ENCODE measurements at places on chromosomes 5 and 9.

GRCh38 chr5:2732850-2733249, 18.6 kb downstream of the IRX2 start:
- no peak for DNase-seq

- DNase-seq: no peak
Measured at GRCh38 chr5:178417391-178417811, 172.8 kb downstream of the COL23A1 start.

- no peak for DNase-seq
Measured at GRCh38 chr5:38589629-38590028, 33.2 kb upstream of the LIFR start.

DNA sequence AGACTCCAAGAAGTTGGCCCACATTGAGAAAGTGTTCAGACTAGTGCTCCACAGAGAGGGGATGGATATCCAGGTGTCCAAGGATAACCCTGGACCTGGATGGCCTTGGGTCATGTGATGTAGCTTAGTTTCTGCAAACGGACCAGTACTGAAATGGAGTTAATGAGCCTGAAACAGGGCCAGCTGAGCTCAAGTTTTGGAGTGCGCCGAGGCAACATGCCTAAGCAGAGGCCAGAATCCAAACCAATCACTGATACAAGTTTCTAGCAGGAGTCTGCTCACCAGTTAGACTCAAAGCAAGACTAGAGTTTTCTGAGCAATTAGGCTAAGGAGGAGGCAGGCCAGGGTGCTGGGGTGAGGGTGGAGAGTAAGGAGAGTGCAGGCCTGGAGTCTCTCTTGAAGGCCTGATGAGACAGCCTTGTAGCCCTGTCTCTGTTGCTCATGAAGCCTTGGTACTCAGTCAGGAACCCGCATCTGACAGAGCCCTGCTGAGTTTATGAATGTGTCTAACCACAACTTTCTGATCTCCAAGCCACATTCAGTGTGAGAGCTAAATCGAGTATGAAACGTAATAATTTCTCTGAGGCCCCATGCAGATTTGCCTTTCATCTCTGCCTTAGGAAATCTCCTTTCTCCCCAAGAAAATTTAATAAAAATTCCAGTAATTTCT, 68.9 kb upstream of the EQTN start:
- DNase-seq: no peak

DNA sequence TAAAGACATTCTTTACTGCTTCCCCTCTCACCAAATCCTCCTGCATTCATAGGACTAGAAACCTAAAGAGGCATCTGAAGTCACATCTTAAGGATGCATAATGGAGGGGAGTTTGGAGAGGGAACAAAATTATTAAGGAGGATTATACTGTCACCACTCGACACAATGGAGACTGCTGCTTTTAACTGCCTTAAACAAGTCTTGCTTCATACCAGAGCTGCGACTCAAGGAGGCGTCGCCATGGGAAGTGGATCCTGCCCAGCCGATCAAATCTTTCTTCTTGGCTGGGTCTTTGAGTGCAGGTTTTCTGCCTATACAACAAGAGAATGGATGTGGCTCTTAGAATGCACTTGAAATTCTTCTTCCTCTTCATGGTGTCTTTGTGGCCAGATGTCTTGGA, 66.7 kb upstream of the FOXE1 start:
- no peak for DNase-seq

GRCh38 chr9:106775960-106776359, 87.0 kb upstream of the ZNF462 start:
- no peak for DNase-seq

- peak; percentile 94 for DNase-seq
Measured at GRCh38 chr9:34651876-34652601, at the start of gene IL11RA. TSS of gene IL11RA (plus strand) at chr9:34652185. CDS start at chr9:34655218, 3,033 bp downstream.

- DNase-seq: no peak
Measured at GRCh38 chr9:113492343-113493202, 29.0 kb downstream of the RGS3 start.

- no peak for DNase-seq
Measured at GRCh38 chr5:131496400-131496713, 138.7 kb downstream of the RAPGEF6 start.

DNA sequence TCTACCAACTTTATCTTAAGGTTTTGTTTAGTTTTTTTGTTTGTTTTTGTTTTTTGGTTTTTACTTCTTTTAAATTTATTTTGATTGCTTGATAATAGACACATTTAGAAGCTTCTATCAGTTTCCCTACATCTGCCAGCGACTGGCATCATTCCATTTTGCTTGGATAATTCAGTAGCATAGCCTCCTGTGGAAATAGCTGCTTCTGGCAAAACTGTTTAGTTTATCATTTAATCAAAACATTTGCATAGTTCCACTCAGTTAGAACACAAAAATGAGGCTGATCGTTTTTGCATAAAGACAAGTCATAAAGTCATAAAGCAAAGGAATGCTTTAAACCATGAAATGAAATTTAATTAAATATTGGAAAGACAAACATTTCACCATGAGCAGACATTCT, 133.7 kb upstream of the NFIL3 start:
- DNase-seq: no peak

GRCh38 chr5:178296066-178296465, 63.5 kb upstream of the PHYKPL start:
- no peak for DNase-seq

- DNase-seq: no peak
Measured at GRCh38 chr5:170475294-170476000, 28.4 kb upstream of the KCNIP1 start.

- DNase-seq: no peak
Measured at GRCh38 chr9:98287384-98287783, 31.9 kb upstream of the TBC1D2 start.

- peak; percentile 48 for DNase-seq
Measured at GRCh38 chr9:131178382-131178781, 53.0 kb downstream of the NUP214 start.

GRCh38 chr5:69431424-69432303, 16.7 kb downstream of the MARVELD2 start:
- DNase-seq: no peak

DNA sequence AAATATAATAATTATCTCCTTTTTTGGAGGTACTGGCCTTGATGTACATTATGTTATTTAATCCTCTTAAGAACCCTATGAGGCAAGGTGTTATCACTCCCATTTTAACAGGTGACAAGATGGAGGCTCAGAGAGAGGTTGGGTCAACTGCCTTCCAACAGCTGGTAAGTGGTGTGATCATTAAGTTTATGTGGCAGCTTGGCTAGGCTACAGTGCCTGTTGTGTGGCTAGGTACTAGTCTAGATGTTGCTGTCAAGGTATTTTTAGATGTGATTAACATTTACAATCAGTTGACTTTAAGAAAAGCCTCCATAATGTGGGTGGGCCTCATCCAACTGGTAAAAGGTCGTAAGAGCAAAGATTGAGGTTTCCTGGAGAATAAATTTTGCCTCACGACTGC, 21.5 kb downstream of the FABP6 start:
- no peak for DNase-seq

DNA sequence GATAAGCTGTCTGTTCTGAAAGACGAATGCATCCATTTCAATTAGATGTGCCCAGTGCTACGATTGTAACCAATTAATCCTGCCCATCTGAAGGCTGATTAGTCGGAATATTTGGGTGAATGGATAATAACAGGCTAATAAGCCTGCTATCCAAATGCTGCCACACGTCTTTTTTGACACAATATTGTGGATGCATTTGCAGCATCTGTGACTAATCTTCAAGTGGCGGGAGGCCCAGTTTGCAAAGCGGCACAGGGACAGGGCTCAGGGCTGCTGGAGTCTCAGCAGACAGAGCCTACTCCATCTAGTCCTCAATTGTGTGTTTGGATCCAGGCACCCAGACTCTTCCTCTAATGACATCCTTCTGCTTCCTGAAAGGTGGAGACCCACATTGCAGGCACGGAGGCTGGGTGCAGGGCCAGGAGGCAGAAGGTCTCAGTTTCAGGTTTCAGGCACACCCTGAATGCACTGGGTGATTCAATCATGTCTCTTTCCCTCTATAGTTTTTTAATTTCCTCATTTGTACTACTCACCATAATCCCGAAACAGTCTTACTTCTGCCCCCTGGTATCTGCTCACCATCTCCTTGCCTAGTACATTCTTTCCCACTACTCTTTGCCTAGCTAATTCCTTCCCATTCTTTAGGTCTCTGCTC, 169.6 kb downstream of the ASTN2 start:
- DNase-seq: no peak

DNA sequence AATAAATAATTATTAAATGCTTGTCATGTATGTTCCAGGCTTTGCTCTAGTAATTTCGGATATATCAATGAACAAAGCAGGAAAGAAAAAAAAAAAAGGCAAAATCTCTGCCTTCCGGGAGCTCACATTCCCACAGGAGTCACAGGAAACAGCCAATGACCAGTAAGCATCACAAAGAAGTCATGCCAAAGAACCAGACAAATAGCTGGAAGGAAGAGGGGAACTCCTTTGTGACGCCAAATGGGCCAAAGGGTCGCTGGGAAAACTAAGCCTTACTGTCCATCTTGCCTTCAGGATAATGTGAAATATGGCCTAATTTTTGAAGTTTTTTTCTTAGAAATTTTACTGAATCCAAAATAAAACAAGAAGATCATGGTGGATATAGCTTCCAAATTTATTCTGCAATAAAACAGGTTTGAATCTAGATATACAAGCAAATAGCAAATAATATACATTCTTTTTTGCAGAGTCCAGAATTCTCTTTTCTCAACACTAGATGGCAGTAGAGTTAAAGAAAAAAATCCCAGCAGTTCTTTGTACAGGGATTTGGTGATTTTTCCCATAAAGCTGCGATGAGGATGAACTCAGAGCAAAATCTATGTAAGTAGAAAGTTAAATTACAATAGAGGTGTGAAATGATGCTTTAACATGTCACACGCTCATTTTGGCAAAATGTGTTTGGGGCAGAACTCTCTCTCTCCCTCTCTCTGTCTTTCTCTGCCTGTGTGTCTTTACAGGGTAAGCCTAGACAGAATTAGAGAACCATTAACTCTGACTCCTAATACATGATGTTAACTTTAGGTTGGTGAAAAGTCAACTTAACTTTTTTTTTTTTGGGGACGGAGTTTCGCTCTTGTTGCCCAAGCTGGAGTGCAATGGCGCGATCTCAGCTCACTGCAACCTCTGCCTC, 60.0 kb upstream of the TUT7 start:
- DNase-seq: peak; percentile 30

DNA sequence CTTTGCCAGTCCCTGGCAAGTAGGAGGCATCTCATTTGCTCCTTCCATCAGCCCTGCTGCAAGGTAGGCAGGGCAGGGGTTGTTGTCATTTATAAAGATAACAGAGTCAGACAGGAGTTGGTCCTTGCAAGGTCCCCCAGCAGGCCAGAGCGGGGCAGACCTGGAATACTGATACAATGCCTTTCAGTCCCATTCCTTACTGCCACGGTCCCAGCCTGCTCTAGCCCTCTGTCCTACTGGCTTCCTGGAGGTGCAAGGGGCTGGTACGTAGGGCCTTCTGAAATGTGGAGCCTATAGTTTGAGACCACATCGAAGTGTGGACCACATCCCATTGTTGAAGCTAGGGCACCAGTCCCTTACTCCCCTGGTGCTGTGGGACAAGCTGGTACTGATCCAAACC, 42.8 kb upstream of the PITX1 start:
- no peak for DNase-seq

DNA sequence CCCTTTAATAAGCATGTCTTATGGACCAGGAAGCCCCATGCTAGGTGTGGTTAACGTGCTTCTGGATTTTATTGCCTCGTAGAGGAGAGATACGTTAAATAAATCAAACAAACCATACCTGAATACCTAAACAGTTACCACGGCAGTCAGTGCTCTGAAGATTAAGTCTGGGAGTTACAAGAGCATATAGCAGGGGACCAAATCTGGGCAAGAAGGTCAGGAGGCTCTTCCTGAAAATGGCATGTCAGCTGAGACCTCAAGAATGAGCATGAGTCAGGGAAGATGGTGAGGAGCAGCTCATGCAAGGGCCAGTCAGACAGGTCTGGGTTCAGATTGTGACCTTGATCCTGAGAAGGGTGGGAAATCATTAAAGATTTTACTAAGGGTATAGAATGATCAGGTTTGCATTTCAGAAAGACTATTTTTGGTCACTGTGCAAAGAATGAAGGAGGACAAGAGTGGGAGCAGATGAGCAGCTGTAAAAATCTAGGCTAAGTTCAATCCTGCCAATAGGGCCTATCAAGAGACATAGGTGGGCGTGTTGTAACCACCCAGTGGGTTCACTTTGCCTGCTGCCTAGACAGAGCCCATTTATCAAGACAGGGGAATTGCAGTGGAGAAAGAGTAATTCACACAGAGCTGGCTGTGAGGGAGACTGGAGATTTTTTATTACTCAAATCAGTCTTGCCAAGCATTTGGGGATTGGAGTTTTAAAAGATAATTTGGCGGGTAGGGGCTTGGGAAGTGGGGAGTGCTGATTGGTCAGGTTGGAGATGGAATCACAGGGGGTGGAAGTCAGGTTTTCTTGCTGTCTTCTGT, 4.8 kb upstream of the ZNF366 start:
- DNase-seq: no peak

GRCh38 chr5:102893942-102894341, 138.8 kb downstream of the PAM start:
- no peak for DNase-seq

GRCh38 chr9:129221233-129221632, 43.2 kb upstream of the IER5L start:
- no peak for DNase-seq

GRCh38 chr5:14729448-14730385, 65.2 kb downstream of the OTULIN start:
- DNase-seq: no peak

DNA sequence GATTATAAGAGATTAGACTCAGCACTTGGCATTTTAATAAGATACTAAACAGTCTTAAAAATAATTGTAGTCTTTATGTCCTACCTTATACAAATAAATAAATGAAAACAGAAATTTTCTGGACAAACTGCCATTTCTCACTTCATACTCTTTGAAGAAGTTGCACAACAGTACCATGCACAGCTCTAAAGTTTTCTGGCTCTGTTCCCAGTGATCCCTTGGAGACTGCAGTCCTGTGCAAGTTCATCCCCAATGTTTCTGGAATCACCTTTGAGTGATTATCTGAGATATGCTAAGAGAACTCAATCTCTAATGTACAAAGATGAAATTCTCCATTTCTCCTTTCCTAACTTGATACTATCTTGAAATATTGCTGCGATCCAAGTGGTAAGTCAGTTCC, 330.4 kb upstream of the EDIL3 start:
- DNase-seq: peak; percentile 20

DNA sequence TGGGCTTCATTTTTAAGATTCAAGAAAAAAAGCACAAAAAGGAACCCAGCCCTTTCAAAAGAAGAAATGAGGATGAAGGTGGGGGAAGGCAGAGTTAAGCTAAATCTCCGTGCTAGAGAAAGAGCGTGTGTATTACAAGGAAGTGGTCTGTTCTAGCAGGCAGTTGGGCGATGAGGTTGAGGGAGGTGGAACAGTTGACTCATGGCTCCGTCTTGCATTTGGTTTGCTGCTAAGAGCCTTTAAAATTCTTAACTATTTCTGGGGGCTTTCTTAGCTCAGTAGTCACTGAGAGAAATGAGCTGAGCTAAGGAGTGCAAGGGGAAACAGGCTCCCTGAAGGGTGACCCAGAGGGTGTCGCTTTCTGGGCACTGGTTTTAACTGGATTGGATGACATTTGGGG, 117.4 kb downstream of the GCNT1 start:
- peak; percentile 78 for DNase-seq
